ENCODE measurements at places on chromosomes 12 and 14.

GRCh38 chr12:94618995-94619695 is 31.2 kb downstream of the TMCC3 start:
- no peak for DNase-seq

- DNase-seq = no peak
These were observed 82.4 kb downstream of the ZFC3H1 start for GRCh38 chr12:71581206-71581605.

GRCh38 chr12:47382305-47382704 is 302.5 kb upstream of the AMIGO2 start:
- DNase-seq = no peak

- no peak for DNase-seq
These were observed 92.2 kb downstream of the FLRT2 start for GRCh38 chr14:85622106-85622505.

DNA sequence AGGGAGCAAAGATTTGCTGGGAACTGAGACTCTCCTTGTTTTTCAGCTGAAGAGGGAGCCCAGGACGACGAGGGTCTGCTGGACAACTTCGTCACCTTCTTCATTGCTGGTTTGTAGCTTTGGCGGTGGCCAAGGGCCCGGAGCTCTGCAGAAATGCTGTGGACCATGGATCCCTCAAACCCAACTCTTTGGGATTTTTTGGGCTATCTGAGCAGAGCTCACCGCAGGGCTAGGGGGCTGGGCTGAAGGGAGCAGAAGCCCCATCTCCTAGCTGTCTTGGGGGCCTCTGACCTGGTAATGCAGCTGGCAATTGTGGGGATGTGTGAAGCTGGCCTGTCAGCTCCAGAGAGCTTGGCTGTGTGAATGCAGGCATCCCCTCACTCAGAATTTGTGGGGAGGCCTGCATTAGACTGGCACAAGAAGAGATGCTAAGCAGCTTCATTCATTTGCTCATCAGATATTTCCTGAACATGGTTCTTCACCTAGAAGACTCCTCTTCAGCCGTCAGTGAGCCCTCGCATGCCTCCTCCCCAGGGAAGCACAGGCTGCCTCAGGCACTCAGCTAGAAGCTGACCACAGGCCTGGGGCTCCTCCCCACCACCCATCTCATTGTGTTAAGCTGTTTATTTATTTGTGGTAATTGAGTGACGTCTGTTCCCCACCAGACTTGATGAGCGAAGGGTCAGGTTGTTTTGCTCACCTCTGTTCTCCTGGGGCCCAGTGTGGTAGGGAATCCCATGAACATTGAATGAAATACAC is 32.2 kb downstream of the CYP46A1 start:
- DNase-seq = no peak

DNA sequence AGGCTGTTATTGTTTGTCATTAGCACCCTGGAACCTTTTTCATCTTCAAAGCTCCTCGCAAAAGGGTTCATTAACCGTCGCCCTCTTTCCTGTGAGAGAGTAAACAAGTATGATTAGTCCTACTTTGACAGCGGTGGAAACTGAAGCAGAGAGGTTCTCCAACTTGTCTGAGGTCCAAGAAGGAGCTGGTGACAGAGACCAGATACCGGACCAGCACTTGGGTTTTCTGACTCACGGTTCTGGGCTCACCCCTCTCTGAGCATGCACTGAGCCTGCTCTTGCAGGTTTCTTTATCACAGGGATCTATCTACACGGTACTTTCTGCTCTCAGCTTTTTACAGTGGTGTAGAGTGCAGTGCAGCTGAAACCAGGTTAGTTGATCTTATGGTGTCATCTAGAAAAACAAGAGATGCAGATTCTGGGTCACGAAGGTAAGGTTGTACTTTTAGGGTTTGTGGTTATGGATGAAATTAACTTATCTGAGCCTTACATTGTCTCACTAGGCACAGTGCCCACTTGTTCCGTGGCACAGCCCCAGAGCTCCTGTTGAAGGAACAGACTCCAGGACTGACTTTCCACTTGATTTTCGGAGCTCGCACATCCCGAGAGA is 62.1 kb downstream of the PPP2R5C start:
- DNase-seq = no peak
